ENCODE measurements at places on chromosomes 12 and 14.

- DNase-seq: no peak
Observed at GRCh38 chr12:102421802-102422583, 58.4 kb downstream of the IGF1 start.

- no peak for DNase-seq
Observed at GRCh38 chr14:53836551-53836950, 120.1 kb downstream of the BMP4 start.

- no peak for DNase-seq
Observed at GRCh38 chr14:61076556-61076955, 95.5 kb downstream of the SLC38A6 start.

- DNase-seq: no peak
Observed at GRCh38 chr12:71664411-71665089, 449 bp downstream of the THAP2 start.

GRCh38 chr12:118714051-118714460 is 267.3 kb upstream of the SRRM4 start:
- no peak for DNase-seq

DNA sequence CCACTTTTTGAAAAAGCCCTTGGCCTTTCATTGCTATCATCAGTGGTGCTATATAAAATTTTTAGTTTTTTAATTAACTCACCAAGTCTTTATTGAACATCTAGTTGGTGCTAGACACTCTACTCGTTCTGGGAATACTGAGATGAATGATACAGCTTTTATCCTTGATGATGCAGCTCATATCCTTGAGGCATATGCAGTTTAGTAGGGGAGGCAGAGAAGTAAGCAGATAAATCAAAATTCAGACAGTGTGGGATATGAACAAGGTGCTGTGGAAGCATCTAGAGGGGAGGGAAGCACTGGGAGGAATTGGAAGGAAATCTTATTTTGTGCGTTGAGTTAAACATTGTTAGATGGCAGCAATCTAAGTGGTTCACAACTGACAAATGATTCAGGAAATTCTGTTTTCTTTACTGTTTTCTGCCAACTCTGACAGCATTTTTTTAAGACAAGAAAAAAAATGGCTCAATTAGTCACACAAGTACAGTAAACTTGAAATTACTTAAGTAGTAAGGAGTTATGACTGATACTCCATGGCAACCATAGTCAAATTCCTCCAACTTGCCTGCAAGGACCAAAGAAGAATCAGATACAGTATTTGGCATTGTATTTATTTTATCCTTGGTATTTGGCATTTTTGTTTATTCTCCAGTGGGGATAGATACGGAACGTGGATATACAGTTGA is 119.2 kb downstream of the TMTC2 start:
- no peak for DNase-seq

DNA sequence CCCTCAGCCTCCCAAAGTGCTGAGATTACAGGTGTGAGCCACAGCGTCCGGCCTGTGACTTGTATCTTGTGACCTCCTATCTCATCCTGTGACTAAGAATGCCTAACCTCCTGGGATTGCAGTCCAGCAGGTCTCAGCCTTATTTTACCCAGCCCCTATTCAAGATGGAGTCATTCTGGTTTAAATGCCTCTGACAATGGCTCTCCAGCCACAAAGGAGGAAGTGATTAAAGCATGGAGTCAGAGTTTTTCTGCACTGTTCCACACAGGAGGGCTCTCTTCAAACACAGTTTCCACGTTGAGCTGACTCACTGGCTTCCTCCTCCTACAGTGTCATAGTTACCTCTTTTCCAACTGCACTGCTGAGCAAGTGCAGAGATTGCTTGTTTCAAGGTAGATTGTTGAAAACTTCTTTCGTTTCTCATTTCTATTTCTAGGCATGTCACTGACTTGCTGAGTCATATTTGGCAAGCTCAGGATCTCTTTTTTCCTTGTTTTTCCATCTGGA is 383.8 kb downstream of the PCNX1 start:
- DNase-seq: no peak

GRCh38 chr12:132658149-132658894 is 28.8 kb downstream of the POLE start:
- DNase-seq: no peak

- no peak for DNase-seq
Observed at GRCh38 chr14:68896132-68896531, 83.0 kb downstream of the ACTN1 start.

All from smooth muscle cell of the brain vasculature (primary cell).